Stimulated activated CD8-positive, alpha-beta memory T cell treated with anti-CD3 and anti-CD28 coated beads, Interleukin-7, amount 100 ng/mL, for 48 hours (primary cell): ENCODE measurements at places on chromosomes 5 and 9.
A peak's percentile ranks its signal among the peaks of the same experiment; 100 is the strongest.

- DNase-seq: no peak
Observed at GRCh38 chr9:95511952-95512708, 4.6 kb downstream of the PTCH1 start.

DNA sequence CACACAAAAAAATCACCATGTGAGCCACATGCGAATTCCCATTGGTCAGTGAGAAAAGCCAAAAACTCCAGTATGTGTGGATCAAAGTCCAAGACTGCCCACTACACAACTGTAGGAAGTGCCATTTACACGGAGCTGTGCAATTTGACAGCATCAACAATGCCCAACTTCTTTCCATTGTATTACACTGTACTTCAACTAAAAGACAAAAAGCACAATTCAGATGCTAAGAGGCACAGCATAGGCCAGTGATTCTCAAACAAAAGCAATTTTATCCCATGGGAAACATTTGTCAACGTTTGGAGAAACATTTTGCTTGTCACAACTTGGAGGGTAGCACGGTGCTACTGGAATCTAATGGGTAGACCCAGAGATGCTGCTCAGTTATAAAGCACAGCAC is 39.8 kb downstream of the IARS1 start:
- DNase-seq: no peak

DNA sequence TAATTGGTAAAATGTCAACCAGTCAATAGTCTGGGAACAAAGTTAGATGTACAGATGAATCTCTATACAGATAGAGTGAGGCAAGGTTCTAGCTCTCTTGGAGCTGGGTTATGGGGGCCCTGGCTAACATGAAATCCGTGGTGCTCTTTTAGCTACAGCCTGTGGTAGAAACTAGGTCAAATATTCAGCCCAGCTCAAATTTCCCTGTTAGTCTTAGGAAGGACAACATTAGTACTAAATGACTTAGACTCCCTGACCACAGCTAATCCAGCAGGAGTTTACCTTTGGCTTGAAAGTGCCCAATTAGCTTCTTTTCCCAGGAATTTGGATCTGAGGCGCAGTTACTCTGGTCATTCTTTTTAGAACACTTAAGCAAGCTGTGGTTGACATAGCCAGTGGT is 170.5 kb downstream of the DMRTA1 start:
- DNase-seq: no peak

- DNase-seq: no peak
Observed at GRCh38 chr5:123936548-123936947, 424.6 kb downstream of the CSNK1G3 start.

DNA sequence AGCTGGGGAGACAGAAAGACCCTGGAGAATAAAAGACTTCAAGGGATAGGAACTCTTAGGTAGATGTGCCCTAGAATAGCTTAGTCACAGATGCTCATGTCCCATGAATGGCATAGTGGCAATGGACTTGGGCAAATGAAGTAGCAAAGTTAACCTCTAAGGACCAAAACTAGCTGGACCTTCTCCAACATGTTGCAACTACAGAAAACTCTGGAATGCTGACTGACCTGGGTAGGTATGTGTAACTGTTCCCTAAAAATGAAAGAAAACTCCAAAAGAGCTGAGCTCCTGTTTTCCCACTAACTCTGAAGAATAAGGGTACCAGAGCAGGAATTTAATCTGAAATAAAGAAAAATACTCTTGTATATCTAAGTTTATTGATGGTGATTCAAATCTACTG is 12.5 kb upstream of the LPAR1 start:
- no peak for DNase-seq

DNA sequence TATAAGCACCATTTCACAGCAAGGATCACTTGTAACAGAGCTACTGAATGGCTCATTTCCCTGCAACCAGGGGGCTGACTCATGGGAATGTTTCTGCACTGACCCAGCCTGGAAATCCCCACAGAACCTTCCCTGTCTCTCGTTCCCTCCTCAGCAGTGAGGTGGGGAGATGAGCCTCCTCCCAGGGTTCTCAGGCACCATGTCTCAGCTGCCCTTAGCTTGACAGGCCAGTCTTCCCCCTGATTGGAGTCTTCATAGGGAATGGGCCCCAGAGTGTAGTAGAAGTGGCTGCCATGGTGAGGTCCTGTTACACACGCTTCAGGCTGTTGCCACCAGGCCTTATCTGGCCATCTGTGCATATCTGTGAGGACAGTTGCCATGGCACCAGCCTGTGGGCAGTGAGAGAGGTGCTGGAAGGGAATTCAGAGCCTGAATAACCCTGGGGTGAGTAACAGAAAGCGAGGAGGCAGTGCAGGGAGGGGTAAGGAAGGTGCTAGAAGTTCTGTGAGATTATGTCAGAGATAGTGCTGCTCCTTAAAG is 324.4 kb downstream of the ENC1 start:
- no peak for DNase-seq

DNA sequence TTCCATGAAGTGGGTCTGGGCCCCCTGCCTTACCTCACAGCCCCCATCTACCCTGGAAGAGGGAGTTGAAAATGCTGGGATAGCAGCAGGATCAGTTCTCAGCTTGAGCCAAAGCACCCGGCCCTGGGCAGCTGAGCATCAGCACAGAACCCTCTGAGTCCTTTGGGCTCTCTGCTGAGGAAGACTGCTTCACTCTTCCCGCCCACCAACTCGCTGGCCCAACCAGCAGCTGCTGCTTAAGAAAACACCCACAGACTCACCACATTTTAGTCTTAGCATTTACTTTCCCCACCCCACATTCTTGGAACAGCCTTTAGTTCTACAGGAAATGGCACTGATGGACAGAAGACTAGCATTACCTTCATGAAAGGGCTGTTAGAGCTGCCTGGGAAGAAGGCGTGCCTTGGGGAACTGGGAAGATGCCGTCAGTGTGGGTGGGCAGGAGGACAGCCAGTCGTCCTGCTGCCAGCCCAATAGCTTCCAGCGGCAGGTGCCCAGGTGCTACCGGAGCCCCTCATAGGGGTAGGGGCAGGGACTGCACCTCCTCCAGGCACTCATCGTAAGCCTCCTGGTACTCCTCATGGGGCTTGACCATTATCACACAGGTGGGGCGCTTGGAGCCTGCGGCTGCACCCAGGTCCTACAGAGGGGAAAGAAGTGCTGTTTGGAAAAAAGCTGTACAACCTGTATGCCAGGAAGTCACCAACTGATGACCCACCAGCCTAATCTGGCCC is 4.3 kb downstream of the NHP2 start:
- no peak for DNase-seq

DNA sequence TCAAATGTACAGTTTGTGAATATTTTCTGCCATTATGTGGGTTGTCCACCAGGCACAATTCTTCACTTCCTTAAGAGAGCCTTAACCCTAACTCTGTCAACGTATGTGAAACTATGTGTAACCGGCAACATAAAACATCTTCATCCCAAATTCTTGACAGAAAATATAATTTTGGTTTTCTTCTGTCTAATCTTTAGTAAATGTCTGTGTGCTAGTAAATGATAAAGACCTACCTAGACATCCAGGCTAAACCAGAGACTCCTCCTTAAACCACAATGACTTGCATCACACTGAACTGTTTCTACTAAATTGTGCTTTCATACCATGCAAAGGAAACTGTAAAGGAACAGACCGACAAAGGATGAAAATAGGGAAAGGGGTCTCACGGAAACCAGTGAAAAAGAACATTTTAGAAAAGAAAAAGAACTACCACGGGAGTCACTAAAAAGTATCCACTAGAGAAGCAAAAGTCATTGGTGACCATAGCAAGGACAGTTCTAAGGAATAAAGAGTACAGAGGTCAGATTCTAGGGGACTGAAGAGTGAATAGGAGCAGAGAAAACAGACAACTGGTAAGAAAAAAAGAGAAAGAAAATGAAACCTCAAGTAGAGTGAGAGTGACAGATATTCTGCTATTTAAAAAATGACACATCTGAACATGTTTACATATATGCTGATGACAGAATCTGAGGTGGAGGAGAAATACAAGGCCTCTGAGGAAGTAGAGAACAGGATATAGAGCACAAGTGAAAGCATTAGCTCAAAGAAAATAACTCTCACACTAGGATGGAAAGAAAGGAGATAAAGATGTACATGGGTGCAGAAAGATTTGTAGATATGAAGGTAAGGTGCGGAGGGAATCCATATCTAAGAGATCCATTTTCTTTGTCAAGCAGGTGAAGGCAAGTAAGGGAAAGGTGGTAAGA is 49.4 kb downstream of the FNIP1 start:
- no peak for DNase-seq

DNA sequence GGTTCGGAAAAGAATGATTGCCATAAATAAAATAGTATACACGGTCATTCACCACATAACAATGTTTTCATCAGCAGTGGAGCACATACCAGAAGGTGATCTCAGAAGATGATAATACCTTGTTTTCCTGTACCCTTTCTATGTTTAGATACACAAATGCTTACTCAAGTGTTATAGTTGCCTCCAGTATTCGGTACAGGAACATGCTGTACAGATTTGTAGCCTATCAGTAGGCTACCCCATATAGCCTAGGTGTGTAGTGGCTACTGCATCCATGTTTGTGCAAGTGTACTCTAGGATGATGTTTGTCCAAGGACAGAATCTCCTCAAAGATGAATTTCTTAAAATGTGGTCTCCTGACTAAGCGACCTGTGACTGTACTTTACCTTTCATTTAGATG is 59.2 kb downstream of the ICE1 start:
- DNase-seq: no peak

GRCh38 chr5:111933086-111933485 is 176.1 kb upstream of the NREP start:
- no peak for DNase-seq

DNA sequence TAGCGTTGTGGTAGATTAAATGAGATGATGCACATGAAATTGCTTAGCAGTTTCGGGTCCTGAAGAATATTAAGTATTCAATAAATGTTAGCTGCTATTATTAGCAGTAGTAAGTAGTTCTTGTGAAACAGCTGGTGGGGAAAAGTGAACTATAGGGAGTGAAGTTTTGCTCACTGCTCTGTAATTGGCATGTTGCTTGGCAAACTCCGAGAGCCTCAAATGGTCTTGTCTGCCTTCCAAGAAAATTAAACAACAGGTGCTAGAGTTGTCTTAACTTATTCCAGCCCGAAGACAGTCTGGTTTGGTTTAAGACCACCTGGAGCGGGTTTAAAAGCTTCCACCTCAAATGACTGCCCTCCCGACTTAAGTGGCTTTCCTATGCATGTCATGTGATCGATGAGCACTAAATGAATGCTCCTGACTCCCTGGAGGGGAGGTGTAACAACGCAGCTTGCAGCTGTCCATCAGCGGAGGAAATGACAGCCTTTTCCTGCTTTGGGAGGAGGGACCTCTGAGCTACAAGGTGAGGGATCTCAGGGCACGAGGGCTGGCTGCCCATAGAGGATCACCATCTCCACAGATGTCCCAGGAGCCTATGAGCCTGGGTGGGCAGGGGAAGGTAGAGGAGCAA is 202.9 kb upstream of the PANK3 start:
- no peak for DNase-seq

GRCh38 chr5:65721720-65722574 is at the start of the genes NLN and SGTB:
TSS of gene NLN (plus strand) at chr5:65722205. CDS start at chr5:65722374, 169 bp downstream.
TSS of gene SGTB (minus strand) at chr5:65722109. CDS start at chr5:65720807, 1,302 bp downstream.
- peak; percentile 60 for DNase-seq

DNA sequence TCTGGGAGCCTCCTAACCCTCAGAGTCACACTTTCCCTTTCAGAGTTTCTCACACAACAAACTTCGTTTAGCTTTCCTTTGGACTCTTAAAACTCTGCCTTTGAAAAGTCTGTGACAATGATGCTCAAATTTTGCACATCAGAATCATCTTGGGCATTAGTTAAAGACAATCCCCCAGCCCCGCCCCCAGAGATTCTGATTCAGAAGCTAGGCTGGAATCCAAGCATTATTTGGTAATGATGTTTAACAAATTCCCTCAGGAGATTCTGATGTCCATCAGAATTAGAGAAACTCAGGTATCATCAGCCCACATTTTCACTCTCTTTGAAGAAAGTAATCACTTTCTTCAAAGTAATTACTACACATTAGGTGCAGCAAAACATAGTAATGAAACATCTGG is 9.6 kb upstream of the PLPP1 start:
- DNase-seq: no peak
